ENCODE measurements at places on chromosomes 5 and 9. TPM values are rescaled to one million over a fixed set of nuclear protein-coding genes. Genes with fewer than 3 reads are reported as not detected.

MAST4 gene
- 59.9 TPM for polyA plus RNA-seq

CRB2 gene
- polyA plus RNA-seq, result not detected

GABRA6 gene
- polyA plus RNA-seq, result not detected

GRCh38 chr9:72790989-72791388 lies 161.9 kb downstream of the ALDH1A1 start:
- DNase-seq, result no peak

DNA sequence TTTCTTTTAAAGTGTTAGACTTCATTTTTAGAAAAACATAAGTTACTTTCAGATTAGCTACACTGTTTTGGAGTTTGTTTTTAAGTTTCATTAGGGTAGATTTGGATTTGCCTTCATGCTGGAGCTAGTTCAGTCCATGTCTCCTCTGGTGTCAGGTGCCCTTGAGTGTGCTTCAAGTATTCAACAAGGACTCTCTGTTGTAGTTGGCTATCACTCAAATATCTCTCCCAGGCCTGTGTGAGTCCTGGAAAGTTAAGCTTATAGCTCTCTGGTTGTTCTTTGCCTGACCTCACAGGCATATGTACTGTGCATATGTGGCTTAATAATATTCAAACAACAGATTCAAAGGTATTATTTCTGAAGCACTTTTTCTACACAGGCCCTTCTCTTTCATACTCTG lies 45.4 kb downstream of the PTBP3 start:
- DNase-seq, result no peak

DNA sequence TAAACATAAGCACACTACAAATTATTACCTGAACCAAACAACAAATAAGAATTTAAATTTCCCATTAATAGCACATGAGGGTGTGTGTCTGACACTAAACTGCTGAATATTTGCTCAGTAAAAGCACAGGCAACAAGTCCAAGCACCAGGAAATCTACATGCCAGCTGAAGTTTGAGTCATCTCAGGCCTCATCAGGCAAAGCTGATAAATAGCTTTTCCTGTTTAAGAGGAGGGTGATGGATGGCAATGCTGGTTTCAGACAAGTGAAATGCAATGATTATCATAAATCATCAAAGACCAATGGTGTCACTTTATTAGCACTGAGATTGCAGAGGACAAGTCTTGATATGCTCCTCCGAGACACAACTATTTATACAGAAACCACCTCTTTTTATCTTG lies 1668.0 kb upstream of the C9orf72 start:
- no peak for DNase-seq

DNA sequence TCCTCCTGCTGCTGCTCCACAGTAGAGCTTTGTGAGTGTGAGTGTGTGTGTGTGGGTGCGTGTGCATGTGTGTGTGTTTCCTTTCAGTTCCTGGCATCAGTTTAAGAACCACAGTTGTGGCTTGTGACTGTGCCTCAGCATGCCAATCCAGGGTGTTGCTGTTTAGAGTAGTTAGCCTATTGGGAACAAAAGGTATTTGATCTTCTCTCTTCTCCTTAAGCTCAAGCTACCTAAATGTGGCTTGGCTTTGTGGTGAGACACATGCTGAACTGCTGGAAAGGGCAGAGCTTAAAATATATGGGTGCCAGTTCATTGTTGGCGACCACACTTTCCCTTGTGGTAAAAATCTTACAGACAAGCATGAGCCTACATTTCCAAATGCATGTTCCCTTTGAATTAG lies 116.6 kb upstream of the BNC2 start:
- DNase-seq, result no peak

- DNase-seq, result no peak
Observed at GRCh38 chr5:1343931-1344901, 683 bp downstream of the CLPTM1L start.

- DNase-seq, result no peak
Observed at GRCh38 chr5:9405196-9405754, 140.6 kb downstream of the SEMA5A start.
